ENCODE measurements at places on chromosomes 1 and 21.

DNA sequence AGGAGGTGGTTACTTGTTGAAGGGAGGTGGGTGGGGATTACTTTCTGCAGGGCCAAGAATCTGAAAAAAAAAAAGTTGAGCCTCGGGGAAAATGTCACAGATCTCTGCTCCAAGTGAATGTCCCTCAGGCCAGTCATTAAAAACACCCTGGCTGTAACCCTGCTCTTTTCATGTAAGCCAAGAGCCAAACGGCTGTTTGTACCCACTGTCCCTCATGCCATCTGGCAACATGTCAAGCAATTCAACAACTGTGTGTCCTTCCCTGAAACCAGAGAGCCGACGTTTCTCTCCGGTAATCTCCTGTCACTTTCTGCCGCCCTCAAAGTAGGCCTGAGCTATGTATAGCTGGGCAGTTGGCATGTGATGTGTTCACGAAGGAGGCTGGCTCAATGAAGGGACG is 14.7 kb downstream of the CASQ2 start:
- no peak for DNase-seq

DNA sequence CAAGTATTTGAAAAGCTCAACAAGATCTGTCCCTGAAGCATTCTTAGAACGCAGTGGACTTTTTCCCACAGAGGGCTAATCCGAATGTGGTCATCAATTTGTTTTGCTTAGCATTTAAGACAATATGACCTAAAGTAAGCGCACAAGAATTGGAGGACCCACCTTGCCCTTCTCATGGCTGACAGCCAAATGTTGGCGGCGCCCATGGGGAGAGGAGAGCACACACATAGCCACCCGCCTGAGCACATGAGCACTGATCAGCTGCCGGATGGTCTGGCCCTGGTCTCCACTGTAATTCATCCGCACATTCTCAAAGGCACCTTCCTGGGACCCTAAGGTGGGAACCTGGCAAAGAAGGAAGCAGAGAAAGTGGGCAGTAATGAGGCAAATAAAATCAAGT is 52.4 kb downstream of the UBR4 start:
- DNase-seq, result no peak

GRCh38 chr1:185934476-185935189 is 200.4 kb downstream of the HMCN1 start:
- no peak for DNase-seq

DNA sequence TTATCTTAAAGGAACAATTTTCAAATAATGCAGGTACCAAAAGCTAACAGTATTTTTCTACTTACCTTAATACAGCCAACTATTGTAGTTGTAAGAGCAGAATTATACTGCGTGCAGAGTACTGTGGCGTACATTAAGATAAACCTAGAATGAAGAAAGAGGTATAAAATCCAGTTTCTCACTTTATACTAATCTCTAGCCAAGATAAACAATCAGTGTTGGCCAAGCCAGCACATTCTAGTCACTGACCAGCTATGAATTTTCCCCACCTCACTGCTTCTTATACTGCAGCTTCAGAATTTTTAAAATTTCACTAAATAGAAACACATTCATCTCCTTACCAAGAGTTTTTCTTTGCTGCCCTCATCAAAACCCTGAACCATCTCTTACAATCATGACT is 33.6 kb downstream of the SLC35D1 start:
- no peak for DNase-seq

- DNase-seq, result no peak
Measured at GRCh38 chr1:150371110-150371509, 7.2 kb downstream of the RPRD2 start.

- DNase-seq, result no peak
Measured at GRCh38 chr1:244496186-244496585, 35.1 kb downstream of the CATSPERE start.

- no peak for DNase-seq
Measured at GRCh38 chr1:198122693-198123092, 34.1 kb upstream of the NEK7 start.

- DNase-seq, result no peak
Measured at GRCh38 chr1:234967121-234967520, 161.5 kb downstream of the TOMM20 start.
